ENCODE measurements at places on chromosomes 2 and 18. TPM values are rescaled to one million over a fixed set of nuclear protein-coding genes. Genes with fewer than 3 reads are reported as not detected.

C2orf72 gene
- 0.36 TPM for total RNA-seq

GRCh38 chr2:174014011-174014698 lies 49.0 kb upstream of the SP3 start:
- DNase-seq = no peak

NPPC gene
- total RNA-seq = 2.7 TPM

DTNA gene
- not detected for total RNA-seq

MBP gene
- 62.5 TPM for total RNA-seq

DNA sequence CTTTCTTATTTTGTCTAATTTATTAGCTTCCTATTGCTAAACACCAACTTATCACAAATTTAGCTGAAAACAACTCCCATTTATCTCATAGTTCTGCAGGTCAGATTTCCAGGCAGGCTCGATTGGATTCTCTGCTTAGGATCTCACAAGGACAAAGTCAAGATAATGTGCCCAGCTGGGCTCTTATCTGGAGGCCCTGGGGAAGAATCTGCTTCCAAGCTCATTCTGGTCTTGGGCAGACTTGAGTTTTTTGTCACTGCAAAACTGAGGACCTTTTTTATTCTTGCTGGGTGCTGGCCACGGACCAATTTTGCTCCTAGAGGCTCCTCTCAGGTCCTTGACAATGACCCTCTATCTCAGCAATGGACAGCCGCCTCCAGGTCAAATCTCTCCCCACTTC lies 215.5 kb downstream of the TRIB2 start:
- DNase-seq = no peak

All from natural killer cell treated with Interleukin-12 subunit alpha and Interleukin-12 subunit beta and Interleukin-15 and Interleukin-18, amount 100 ng/mL, for 72 hours (primary cell).